ENCODE measurements at places on chromosomes 1 and 21. TPM values are rescaled to one million over a fixed set of nuclear protein-coding genes. Genes with fewer than 3 reads are reported as not detected.
A peak's percentile ranks its signal among the peaks of the same experiment; 100 is the strongest.

Gene COL24A1
- 0.09 TPM for polyA plus RNA-seq

Gene KCNQ4
- polyA plus RNA-seq = not detected

Gene CCDC30
- 2.7 TPM for polyA plus RNA-seq

DNA sequence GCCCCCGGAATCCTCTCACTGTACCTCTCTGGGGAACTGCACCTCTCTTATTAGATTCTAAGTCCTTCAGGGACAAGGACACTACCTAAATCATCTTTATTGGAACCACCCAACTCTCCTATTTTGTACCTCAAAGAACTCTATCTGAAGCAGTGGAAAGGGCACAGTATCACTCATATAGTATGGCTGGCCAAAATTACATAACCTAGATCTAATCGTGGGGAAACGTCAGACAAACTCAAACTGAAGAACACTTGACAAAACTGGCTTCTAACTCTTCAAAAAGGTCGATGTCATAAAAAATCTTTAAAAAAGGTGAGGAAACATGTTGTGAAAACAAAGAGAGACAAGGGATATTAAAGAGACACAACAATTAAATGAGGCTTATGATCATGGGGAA is 210.0 kb downstream of the SLC45A1 start:
- DNase-seq = no peak

- no peak for DNase-seq
These were observed 19.3 kb upstream of the TRABD2B start for GRCh38 chr1:48016515-48016914.

GRCh38 chr21:42258150-42258884 is 39.4 kb downstream of the ABCG1 start:
- peak; percentile 78 for DNase-seq

DNA sequence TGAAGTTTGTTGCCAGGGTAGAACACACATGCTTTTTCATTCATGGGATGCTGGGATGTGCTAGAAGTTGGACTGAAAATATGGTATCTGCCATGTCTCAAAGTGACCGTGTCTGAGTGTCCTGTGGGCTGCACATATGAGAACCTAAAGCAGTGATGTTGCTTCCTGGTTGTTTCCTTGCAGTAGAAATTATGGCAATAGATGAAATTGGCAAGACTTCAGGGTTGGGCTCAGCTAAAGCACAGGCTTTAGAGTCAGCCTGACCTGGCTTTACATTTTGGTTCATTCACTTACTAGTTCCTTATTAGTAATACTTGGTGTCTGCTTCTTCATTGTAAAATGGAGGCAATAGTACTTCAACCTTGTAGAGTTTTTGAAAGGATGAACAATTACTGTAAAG is 2.2 kb downstream of the LAMC2 start:
- no peak for DNase-seq

- DNase-seq = no peak
These were observed 235.3 kb upstream of the NRIP1 start for GRCh38 chr21:15300131-15300530.
